ENCODE measurements at places on chromosomes 6 and 20.
A peak's percentile ranks its signal among the peaks of the same experiment; 100 is the strongest.

GRCh38 chr20:63967330-63968135, 2.2 kb downstream of the ZNF512B start:
- no peak for DNase-seq

DNA sequence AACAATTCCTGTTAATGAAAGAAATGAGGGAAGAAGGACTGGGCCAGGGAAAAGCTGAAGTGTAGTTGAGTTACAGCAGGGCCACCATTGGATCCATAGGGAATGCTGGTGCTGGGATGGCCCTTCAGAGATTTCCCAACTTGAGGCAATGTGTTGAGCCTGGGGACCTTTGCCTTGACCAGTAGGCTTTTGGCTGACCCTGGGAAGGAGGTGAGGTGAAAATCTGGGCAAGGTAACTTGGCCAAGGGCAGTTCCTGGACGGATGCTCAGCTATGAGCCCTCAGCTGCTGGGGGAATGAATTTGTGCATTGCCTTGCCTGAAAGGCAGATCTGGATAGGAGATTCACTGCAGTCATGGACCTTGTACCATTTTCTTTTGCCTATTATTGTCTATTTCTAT, 20.4 kb downstream of the UTRN start:
- DNase-seq: no peak

- no peak for DNase-seq
Observed at GRCh38 chr6:56329271-56330050, 82.1 kb upstream of the COL21A1 start.

- DNase-seq: no peak
Observed at GRCh38 chr6:23447731-23448130, 678.3 kb upstream of the NRSN1 start.

DNA sequence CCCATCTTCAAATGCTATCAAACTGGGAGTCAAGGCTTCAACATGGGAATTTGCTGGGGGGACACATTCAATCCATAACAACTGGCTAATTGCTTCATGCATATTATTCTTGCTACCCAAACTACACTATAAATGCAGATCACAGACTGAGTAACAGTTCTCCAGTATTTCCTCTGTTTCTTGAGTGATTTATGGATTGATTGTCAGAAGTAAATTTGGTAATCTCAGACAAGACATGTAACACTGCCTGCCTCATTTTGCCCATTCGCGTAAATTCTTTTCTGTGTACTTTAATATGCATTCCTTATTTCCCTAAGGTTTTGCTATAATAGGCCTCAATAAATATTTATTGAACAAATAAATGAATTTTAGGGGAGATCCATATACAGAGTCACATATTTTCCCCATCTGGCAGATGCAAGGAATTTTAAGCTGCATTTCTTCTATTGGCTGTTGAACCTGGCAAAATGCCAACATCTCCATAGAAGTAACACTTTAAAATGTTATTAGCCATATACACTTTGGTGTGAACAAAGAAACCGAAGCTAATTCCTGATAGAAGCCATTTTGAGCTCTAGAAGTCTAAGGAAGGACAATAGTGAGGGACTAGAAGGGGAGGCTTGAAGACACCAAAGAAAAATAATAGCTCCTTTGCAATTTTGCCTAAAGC, 98.2 kb downstream of the QRSL1 start:
- DNase-seq: peak; percentile 38

DNA sequence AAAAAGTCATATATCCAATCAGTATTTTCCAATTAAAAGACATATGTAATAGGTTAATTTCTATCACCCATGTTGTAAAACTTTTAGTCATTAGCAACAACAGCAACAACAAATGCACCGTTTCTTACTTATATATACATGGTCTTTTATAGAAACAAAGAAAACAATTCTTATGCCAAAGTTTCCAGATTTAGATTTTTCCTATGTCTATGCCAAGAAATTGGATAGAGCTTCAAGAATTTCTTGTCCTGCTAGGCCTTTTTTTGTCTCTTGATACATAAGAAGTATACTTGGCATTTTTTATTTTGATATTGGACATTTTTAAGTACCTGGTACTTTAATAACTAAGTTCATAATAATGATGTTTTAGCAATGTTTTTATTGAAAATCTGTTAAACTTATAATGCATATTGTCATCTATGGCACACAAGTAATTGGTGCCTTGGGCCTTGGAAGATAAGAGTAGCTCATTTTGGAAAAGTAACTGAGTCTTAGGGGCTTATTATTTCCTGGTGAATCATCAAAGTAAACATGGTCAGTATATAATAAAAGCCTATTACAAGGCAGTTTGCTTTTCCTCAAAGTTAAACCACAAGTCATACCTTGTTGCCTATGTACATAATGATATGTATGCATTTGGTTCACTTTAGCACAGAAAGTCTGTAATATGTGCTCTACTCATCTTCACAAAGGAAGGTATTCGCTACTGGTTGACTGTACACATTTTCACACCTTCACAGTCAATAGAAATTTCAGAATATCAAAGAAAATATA, 10.1 kb upstream of the FRK start:
- DNase-seq: no peak

DNA sequence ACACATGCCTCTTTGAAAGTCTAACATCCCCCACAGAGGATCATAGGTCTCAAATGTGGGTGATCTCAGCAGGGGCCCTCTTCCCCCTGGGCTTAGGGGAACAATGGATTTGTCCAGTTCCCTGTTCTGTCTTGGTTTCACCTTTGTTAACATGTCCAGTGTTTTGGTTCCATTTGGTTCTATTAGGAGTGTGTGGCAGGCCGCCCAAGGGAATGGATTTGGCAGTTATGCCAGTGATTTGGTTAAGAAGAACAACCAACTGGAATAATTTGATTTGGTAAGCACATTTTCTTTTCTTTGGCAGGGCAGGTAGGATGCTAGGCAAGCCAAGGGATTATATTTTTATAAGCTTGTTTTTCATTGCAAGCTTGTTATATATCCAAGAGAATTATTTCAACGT, 28.5 kb upstream of the ENPP1 start:
- no peak for DNase-seq

GRCh38 chr6:39521958-39522357, 199.5 kb upstream of the KCNK16 start:
- DNase-seq: no peak

DNA sequence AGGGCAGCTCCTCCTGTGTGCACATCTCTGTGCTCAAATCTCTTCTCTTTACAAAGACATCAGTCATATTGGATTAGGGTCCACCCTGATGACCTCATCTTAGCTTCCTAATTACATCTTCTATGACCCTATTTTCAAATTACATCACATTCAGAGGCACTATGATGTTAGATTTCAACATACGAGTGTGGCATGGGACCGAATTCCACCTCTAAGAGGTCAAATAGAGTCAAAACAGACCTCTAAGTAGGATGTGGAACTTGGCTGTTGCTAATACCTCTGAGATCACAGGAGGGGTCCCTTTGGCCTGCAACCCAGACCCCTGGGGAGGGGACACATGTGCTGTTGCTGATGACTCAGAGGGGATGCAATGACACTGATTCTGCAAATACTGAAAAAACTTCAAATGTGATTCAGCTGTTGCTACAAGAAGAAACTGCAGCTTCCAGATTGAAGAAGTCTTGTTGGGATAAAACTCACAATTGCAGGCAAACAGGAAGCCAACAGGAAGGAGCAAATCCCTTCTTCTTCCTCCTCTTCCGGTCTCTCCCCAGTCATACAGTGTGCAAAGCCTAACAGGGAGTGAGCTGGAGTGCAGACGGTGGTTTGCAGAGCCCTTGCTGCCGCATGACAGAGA, 216.2 kb downstream of the MYLK4 start:
- DNase-seq: no peak

DNA sequence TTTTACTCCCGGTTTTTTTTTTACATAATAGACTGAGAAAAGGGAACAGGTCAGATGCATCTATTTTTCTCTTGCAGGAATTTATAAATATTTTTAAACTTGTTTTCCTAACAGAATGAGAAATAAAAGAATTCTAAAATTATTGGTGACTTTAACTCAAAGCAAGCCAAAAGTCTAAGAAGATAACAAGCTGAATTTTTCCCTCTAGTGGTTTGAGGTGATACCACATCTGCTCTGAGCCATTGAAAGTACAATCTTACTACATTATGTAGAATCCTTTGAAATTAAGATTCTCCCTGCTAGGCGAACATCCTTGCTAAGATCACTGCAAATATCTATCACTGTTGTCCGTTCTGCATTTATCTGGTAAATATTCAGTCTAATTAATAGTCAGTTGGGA, 10.7 kb upstream of the STMND1 start:
- DNase-seq: no peak

- DNase-seq: no peak
Observed at GRCh38 chr20:9831032-9831431, 7.8 kb downstream of the PAK5 start.

GRCh38 chr6:72461144-72461543, 160.7 kb upstream of the KCNQ5 start:
- DNase-seq: no peak

- no peak for DNase-seq
Observed at GRCh38 chr20:47863315-47863965, 78.2 kb upstream of the SULF2 start.

GRCh38 chr20:6735942-6736845, 31.3 kb upstream of the BMP2 start:
- DNase-seq: no peak

GRCh38 chr6:65545920-65546319, 161.1 kb downstream of the EYS start:
- DNase-seq: no peak

DNA sequence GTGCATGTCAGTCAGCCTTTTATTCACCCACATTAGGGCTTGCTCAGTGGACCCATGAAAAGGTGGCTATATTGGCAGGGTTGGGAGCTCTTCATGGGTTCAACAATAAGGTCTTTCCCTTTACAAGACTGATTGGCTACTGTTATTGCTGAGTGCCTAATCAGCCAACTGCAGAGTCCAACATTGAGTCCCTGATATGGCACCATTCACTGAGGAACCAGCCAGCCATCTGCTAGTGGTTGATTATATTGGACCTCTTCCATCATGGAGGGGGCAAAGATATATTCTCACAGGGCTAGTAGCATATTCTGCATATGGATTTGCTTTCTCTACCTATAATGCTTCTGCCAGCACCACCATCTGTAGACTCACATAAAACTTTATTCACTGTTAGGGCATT, 69.9 kb downstream of the CDKAL1 start:
- no peak for DNase-seq

GRCh38 chr20:24452498-24453127, 16.8 kb upstream of the SYNDIG1 start:
- no peak for DNase-seq

DNA sequence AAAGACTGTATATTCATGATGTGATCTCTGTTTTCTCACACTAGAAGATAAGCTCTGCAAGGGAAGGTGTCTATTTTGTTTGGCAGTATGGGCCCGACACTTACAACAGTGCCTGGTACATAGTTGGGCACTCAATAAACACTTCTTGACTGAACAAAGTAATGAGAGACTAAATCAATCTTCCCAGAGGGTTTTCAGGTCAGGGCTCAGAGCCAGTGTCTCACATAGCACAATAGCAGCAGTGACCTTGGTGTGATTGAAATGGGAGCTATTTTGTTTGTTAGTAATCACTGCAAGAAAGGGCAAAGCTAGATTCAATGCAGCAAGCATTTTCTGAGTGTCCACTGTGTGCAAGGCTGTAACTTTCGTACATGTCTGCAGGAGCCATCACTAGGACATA, 26.4 kb upstream of the GCM1 start:
- peak; percentile 55 for DNase-seq

- DNase-seq: no peak
Observed at GRCh38 chr20:51363813-51364212, 178.7 kb downstream of the NFATC2 start.

- no peak for DNase-seq
Observed at GRCh38 chr20:17878912-17879602, 89.5 kb downstream of the SNX5 start.

DNA sequence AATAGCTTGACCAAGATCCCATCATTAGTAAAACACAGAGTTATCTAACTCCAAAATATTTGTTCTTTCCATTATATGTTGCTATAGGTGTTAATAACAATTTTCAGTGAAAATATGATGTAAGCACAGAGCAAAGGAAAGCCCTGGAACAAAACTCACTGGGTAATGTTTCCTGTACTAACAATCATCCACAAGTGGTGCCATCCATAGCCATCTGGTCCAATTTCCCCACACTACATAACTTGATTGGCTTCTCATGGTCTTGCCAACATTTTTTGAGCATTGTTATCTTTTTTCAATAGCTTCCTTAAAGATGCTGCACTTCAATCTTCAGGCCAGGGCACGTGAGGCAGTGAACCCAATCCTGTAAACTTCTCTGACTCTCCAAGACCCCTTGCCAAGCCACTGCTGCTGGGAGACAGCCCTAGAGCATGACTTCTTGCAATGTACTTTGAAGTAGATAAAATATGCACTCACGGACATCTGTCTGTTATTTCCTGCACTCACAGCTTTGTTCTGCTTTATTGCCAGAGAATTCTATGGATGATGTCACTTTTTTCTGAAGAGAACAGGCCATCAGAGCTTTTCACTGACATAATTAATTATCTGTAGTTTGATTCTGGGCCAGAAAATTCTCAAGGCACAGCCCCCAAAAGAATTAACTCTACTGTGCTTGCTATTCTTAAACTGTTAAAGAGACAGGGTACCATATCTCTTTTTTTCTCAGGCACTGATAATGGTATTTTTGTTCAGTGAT, 97.5 kb upstream of the TMEM30A start:
- DNase-seq: no peak

- no peak for DNase-seq
Observed at GRCh38 chr6:109872968-109873545, 105.1 kb upstream of the GPR6 start.

DNA sequence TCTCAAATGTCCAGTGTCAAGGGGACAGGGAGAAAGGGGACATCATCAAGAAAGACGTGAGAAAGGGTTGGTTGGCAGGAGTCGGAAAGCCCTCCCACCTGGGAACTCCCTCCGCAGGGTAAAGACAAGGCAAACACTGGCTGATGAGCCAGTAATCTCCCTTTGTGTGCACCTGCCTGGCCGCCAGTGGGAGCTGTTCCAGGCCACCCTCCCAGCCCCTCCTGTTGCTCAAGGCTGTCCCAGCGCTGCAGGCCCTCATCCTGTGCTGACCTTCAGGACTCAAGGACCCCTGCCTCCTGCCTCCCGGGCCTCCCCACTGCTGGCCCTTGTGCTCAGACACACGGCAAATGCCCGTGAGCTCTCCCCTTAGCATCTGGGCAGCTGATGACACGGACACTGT, 7.4 kb downstream of the FRMD1 start:
- DNase-seq: no peak
